ENCODE measurements at places on chromosomes 13 and 19. TPM values are rescaled to one million over a fixed set of nuclear protein-coding genes. Genes with fewer than 3 reads are reported as not detected.

GRCh38 chr19:19634516-19635312 lies 6.7 kb upstream of the LPAR2 start:
- no peak for DNase-seq

DNA sequence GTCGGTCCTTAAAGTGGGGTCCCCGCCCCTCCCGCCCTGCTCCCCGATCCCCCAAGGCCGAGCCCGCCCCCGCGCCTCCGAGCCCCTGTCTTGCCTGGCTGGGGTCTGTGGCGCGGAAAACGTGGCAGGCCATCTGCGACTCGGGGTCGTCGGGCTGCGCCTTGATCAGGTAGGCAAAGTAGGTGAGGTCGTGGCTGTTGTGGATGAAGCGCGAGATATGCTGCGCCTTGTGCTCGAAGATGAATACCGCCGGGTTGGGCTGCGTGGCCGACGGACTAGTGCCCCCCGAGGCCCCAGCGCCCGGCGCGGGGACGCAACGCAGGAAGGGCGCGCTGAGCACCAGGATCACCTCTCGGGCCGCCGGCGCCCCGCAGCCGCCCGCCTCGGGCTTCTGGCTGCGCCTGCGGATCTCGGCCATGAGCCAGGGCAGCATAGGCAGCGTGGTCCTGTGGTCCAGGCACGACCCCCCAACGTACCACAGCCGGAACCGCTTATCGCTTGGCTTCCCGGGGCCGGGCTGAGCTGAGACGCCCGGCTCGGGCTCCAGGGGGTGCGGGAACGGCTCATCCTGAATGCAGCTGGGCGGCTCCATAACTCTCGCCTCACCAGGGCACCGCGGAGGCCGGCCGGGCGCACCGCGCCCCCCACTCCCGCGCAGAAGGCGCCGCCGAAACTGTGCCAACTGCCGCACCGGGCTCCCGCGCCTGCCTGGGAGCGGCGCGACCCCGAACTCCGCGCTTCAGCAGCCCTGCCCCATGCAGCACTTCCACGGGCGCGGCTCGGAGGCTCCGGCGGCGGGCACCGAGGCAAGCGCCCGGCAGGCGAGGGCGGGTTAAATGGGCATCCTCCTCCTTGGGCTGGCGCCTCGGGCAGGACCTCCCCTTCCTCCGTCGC lies 546 bp downstream of the TBC1D4 start:
- peak; percentile 69 for DNase-seq

DNA sequence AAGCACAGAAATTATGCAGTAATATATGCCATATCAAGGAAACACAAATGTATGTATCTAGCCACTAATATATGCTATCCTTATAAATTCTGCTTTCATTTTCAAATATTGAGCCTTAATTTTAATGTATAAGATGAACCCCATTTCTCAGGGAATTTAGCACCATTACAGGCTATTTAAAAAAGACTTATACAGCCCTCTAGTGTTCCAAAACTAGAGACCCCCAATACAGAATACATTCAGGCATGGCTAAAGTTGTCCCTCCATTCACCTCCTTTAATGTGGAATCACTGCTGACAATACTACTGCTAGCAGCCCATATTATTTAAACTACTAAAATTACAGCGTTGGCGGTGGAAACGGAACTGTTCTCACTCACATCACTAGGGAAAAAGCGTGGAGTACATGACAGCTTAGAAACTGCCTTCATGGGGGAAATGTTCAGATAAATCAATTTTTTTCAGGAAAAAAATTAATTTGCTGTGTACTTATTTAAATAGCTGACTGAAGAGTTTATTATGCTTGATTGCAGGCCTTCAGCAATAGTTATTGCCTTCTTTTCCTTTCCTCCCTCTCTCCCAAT lies 541.0 kb downstream of the PCDH9 start:
- no peak for DNase-seq

- no peak for DNase-seq
These were observed 43.2 kb downstream of the CCNA1 start for GRCh38 chr13:36475468-36475867.

DNA sequence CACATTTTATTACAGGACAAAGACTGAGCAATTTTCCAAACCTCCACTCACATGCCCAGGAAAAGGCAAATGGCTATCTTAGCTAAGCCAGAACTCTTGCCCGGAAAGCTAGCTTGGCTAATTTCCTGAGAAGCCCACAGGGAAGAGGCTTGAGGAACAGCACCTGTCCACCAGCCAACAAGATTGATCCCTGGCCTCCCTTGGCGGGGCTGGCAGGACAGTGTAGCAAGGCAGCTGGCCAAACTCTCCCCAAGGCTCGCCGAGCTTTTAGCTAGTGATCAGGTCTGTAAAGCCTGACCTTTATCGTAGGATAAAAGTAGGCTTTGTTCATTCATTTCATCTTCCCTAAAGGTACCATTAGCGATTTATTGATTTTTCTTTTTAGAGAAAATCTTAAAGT lies 101.4 kb downstream of the UQCRFS1 start:
- no peak for DNase-seq

DNA sequence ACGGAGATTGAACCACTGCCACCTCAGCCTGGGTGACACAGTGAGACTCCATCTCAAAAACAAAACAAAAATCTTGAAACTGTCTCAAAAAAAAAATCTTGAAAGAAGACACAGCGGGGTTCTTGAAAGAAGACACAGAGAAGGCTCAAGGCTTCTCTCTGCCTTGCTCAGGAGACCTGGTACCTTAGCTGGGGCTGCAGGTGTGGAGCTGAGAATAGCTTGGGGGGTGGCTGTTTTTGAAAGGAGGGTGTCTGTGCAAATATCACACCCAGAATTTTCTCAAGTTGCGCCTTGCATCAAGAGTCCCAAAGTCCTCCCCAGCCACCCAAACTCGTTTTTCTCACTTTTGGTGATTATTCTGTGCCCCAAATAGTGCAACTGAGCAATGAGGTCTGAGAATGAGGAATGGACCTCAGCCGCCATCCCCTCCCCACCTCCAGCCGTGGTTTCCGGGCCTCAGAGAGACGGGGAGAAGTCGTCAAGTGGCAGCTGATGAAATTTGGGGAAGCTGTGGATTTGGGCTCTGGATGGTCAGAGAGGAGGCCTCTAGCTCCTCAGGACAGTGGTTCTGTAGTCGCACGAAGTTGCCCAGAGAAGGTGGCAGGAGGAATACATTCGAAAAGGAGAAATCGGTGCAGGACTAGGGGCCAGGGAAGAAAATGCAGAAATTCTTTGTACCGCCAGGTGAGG lies 8.8 kb downstream of the S1PR2 start:
- DNase-seq = no peak

DNA sequence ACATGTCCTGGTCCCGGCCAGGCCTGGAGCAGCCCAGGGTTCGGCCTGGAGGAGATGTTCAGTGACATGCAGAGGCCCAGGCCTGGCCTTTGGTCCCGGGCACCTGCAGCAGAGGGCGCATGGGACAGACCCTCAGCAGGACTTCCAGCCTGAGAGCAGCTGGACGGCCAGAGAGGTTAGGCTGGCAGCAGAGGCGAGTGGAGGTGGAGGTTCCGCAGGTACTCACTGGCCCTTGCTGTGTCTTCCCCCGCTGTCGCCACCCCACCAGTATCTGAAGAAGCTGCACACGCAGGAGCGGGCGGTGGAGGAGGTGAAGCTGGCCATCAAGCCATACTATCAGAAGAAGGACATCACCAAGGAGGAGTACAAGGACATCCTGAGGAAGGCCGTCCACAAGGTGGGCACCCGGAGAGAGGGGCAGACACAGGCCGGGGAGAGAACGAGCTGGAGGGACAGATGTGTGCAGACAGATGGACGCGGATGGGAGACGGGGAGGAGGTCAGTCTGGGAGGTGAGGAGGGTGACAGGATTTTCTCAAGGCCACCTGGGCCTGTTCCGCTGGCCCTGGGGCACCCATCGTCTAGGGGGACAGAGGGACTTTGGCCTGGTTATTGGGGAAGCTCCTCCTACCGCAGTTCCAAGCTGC lies 8.0 kb downstream of the IRF3 start:
- DNase-seq = no peak

DNA sequence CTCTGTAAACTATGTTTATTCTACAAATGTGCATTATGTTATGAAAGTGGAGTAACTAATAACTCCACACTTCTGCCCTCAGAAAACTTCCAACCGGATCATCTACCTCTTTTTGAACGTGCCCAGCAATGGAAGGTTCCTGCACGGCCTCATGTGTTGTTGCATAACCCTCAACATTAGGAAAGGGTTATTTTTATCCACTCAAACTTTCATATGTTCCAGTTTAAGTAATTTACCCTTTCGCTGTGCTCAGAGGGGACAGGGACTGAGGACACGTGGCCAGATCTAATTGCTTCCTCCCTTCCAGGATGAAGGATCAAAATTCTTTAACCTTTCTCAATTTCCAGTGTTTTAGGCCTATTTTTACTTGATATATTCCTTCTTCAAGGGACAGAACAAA lies 29.6 kb downstream of the IRS2 start:
- no peak for DNase-seq

DNA sequence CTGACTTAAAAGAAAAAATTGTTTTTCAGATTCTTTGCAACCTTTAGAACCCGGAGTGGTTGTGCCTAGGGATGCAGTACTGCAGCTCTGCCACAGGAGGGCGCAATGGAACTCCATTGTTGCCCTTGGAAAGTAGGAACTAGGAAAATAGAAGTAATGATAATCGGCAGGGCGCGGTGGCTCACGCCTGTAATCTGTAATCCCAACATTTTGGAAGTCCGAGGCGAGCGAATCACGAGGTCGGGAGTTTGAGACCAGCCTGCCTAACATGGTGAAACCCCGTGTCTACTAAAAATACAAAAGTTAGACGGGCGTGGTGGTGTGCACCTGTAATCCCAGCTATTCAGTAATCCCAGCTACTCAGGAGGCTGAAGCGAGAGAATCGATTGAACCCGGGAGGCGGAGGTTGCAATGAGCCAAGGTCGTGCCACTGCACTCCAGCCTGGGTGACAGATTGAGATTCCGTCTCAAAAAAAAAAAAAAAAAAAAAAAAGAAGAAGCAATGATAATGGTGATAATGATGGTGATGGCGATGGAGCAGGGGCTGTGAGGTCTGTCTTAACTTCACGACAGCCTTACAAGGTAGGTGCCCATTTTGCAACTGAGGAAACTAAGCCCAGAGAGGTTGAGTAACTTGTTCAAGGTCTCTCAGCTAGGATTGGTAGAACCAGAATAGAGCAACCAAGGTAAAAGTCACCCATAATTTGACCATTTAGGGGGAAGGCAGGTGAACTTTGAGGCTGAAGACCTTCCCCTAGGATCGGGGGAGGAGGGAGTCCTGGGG lies 5.5 kb upstream of the ADAMTS10 start:
- peak; percentile 77 for DNase-seq

Gene NCAN
- total RNA-seq = not detected

Gene DPF1
- total RNA-seq = not detected

Gene IGFL2
- total RNA-seq = not detected

Gene FUT3
- not detected for total RNA-seq

Gene LYL1
- 16.5 TPM for total RNA-seq

Gene NTN5
- not detected for total RNA-seq

All from sigmoid colon (tissue), 7 donors.